ENCODE measurements at places on chromosomes 2 and 18. TPM values are rescaled to one million over a fixed set of nuclear protein-coding genes. Genes with fewer than 3 reads are reported as not detected.

- DNase-seq = no peak
Measured at GRCh38 chr2:165144315-165144714, 59.5 kb downstream of the SCN3A start.

DNA sequence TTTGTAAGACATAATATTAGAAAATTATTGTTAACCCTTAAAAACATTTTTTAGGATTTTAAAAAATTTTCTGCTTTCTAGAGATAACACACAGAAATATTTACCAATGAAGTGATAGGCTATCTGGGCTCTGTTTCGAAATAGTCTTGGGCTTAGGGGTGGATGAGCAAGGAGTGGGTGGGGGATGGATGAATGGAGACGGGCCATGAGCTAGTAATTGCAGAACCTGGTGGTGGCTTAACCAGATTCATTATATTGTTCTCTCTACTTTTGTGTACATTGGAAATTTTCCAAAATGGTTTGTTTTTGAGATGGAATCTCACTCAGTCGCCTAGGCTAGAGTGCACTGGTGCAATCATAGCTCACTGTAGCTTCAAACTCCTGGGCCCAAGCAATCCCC is 89.6 kb downstream of the TCF7L1 start:
- DNase-seq = no peak

DNA sequence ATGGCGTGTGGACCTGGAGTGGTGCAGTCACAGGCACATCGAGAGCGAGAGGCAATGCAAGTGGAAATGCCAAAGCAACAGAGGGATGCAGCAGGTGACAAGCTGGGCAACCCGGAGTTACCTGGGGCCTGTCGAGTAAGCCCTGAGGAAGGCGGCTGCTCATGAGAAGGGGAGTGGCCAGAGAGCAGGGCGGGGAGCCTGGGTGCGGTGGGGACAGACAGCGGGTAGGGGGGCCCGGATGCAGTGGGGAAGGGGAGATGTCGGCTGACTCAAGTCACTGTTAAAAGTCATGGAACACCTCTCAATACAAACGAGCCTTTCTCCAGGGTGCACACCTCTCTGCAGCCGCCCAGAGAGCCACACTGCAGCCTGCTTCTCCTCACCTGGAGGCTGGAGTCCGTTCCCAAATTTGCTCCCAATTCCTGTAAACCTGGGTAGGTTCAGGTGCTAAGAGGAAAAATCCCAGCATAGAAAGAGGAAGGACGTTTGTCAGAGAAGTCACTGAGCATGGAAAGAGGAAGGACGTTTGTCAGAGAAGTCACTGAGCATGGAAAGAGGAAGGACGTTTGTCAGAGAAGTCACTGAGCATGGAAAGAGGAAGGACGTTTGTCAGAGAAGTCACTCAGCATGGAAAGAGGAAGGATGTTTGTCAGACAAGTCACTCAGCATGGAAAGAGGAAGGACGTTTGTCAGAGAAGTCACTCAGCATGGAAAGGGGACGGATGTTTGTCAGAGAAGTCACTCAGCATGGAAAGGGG is 71.7 kb upstream of the TWIST2 start:
- peak; percentile 21 for DNase-seq

The PDE11A gene
- total RNA-seq = 0.58 TPM

- DNase-seq = no peak
Measured at GRCh38 chr2:187091664-187092063, 242.7 kb upstream of the ZSWIM2 start.

DNA sequence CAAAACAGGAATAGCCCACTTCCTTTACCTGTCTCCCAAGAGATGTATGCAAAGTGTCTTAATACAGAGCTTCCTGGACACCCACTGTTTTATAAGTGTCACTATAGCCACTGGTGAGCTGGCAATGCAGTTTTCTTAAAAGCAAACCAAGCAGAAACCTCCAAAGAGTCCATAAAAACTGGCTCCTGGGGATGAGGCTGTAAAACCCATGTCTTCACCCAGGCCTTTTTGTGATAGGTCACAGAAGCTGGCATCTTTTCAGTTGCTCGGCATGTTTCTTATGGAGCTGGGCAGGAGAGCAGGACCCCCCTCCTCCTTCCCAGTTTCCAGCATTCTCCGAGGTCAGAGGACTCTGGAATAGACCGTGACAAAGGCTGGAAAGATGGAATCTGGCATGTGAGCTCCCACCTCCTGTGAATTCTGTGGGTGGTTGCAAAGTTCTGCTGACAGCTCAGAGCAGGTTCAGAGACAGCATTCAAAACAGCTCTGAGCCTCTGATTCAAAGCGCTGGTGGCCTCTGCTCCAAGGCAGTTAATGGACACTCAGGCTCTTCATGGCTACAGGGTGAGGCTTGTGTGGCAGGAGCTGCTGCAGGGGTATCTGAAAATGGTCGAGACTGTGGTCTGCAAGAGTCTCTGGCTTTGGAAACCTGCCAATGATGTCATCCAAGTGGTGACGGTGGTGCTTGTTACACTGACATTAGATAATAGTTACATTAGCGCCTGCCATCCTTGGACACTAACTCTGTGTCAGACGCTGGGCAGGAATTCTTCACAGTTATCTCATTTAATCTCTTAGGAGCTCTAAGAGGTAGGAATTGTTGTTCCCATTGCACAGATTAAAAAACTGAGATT is 283.4 kb downstream of the CLIP4 start:
- DNase-seq = no peak

GRCh38 chr2:169526451-169526850 is 16.9 kb downstream of the KLHL41 start:
- DNase-seq = no peak

GRCh38 chr2:216499641-216500218 is 1.1 kb downstream of the RPL37A start:
- no peak for DNase-seq

DNA sequence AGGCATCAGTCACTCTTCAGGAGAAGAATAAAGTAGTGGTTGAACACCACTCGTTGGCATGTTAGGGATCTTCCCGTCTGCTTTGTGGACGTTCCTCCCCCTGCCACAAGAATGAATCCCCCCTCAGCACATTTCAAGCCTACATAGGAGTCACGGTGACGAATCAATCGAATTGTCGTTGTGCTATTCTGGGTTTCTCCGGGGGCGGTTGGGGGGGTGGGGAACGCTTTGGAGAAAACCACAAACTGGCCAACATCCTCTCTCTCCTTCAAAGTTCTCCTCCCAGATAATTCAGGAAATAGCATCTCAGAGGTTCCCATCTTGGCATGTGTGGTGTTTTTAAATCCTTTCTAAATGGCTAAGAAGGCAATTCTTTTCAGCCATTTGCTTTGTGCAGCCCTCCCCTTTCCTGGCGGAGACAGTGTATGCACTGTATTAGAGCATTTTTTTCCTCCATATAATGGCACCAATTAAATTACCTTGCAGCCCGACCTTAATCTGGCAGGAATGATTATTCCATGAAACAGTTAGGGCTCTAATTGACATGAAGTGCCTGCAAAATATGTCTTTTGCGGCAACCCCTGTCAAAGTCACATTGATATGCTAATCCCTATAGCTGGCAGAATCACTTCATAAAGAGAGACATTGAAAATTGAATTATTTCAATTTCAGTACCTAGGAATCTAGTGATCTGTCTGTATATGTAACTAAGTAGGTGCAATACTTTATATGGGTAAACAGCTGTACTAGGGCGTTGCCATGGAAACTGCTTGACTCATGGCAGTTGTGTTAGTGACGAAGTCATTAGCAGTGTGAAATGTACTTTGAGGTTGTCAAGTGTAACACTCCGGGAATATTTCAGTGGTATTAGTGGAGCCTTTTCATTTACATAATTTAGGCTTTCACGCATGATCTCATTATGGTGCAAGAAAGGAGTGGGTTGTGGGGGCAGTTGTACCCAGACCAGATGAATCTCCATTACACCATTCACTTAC is 323.4 kb upstream of the SLC14A2 start:
- no peak for DNase-seq
